Fibroblast of villous mesenchyme (primary cell): ENCODE measurements at places on chromosomes 7 and 10.
A peak's percentile ranks its signal among the peaks of the same experiment; 100 is the strongest.

- DNase-seq: no peak
Measured at GRCh38 chr10:3635697-3636096, 149.3 kb downstream of the KLF6 start.

DNA sequence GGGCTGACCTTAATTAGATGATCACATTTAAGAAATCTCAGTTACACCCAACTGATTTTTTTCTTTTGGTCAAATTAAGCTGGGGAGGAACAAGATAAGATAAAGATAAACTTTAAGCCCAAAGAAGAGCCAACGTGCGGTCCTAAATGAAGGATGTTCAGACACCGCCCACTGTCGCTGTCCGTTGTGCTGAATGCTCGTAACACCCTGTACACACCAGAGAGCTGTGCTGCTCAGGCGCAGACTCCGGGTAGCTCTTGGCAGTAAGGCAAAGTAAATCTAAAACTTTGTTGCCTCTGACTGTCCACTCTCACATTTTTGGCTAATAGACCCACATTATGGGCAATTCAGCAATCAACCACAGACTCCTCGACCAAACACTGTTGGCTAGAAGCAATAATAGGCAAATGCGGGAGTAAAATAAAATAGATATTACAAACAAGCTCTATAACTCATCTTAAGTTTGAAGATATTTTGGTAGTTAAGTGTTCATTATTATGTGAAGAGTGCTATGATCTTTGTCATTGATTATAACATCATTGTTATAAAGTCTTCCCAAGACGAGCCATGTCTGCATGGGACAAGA lies 57.1 kb downstream of the PLPP4 start:
- DNase-seq: peak; percentile 41

GRCh38 chr10:96511044-96511945 lies 2.4 kb downstream of the TLL2 start:
- DNase-seq: peak; percentile 24

- DNase-seq: no peak
Measured at GRCh38 chr10:121313119-121313875, 284.9 kb downstream of the FGFR2 start.

- peak; percentile 22 for DNase-seq
Measured at GRCh38 chr10:72612203-72612826, 13.6 kb downstream of the MICU1 start.

- peak; percentile 80 for DNase-seq
Measured at GRCh38 chr10:98684019-98684899, 237.5 kb upstream of the HPS1 start.

- no peak for DNase-seq
Measured at GRCh38 chr7:51918581-51918980, 602.0 kb upstream of the COBL start.
